ENCODE measurements at places on chromosomes 5 and 9. TPM values are rescaled to one million over a fixed set of nuclear protein-coding genes. Genes with fewer than 3 reads are reported as not detected.

- no peak for DNase-seq
These were observed 1.6 kb downstream of the ELL2 start for GRCh38 chr5:95959888-95960666.

- DNase-seq: no peak
These were observed 65.9 kb downstream of the ZSWIM6 start for GRCh38 chr5:61397937-61398336.

GRCh38 chr5:121913418-121913817, 48.4 kb upstream of the SRFBP1 start:
- DNase-seq: no peak

DNA sequence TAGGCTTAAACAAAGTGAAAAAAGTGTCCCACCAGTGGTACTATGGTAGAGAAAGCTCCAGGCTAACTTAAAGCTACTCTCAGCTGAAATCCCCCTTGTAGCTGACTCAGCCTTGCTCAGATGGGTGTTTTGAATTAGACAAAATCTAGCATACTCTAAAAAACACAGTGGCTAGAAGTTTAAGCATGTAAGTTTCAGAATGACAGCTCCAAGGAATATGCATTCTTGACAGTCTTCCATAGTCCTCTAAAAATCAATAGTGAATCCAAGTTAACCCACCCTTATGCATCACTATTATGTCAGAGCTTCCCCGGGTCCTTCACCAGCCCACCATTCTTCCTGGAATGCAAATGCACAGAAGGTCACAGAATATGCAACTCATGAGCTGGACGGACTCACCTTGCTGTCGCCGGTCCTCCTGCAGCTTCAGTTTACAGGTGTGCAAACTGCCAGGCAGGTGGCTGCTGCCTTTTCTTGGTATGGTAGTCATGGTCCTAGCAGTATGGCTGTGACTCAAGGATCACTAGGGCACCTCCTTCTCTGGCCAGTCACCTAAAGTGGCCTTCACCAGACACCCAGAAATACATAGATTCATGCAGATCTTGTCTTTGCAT, 668 bp downstream of the RANBP3L start:
- no peak for DNase-seq

- no peak for DNase-seq
These were observed 3.9 kb upstream of the CFAP95 start for GRCh38 chr9:69816735-69817134.

DNA sequence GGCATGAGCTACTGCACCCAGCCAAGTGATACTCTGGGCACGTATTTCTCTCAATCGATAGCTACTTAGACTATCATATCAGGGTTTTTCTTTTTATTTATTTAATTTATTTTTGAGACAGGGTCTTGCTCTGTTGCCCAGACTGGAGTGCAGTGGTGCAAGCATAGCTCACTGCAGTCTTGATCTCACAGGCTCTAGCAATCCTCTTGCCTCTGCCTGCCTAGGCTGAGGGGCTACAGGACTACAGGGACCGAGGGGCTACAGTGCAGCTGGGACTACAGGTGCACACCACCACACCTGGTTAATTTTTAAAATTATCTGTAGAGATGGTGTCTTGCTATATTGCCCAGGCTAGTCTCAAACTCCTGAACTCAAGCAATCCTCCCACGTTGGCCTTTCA, 20.3 kb upstream of the ANKHD1 start:
- DNase-seq: no peak

DNA sequence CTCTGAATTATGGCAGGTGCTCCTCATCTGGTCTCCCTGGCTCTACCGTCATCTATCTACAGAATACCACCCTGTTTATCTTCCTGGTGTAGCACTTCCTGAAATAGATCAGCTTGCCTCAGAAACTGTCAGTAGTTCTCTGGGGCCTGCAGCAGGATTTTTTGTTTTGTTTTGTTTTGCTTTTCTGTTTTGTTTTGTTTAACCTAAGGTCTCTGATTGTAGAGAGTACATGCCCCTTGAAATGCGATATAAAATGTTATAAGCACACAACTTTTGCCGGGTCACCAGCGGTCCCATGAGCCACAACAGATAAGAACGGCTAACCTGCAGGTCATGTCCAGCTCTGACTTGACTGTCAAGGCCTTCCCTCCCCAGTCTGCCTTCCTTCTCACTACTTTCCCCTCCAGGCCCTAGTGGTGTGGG, 26.6 kb upstream of the CREBRF start:
- no peak for DNase-seq

GRCh38 chr9:114108016-114108833, 9.1 kb upstream of the KIF12 start:
- peak; percentile 68 for DNase-seq

DNA sequence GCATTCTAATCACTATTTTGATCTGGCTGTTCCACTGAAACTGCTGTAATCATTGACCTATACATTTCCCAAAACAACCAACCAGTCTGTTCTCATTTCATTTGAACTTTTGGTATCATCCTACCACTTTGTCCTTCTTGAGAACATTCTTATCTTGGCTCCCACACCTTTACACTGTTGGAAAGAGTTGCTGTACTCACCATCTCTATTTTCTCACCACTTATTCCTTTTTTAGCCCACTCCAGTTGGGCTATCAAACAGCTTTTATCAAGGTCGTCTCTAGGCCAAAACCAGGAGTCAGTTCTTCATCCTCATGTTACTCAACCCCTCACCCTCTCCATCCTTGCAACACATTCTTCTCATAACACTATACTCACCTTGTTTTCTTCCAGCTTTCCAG, 170.1 kb downstream of the KDM4C start:
- no peak for DNase-seq

GRCh38 chr9:19618816-19619215, 170.0 kb downstream of the SLC24A2 start:
- no peak for DNase-seq

- no peak for DNase-seq
These were observed 8.9 kb downstream of the CFAP95 start for GRCh38 chr9:69829484-69829883.

- DNase-seq: no peak
These were observed 142.2 kb downstream of the DCP2 start for GRCh38 chr5:113118765-113119164.

DNA sequence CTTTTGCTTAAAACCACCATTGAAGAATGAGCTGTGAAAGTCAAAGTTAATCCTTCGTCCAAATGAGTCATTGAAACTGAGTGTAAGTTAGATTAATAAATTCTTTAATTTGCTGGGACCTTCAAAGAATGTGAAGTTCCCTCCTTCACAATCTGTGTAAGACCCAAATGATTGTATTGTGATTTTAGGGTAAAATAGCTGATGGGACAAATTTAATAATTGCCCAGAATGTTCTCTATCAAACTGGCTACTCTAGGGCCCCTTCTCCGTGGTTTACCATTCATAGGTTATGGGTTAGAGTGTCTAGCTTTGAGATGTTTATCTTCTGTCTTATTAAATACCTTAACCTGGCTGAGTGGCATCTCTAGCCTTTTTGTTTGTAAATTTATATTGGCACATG, 11.9 kb downstream of the C1QTNF3 start:
- no peak for DNase-seq

- no peak for DNase-seq
These were observed 71.3 kb downstream of the GLIS3 start for GRCh38 chr9:4228606-4229005.

DNA sequence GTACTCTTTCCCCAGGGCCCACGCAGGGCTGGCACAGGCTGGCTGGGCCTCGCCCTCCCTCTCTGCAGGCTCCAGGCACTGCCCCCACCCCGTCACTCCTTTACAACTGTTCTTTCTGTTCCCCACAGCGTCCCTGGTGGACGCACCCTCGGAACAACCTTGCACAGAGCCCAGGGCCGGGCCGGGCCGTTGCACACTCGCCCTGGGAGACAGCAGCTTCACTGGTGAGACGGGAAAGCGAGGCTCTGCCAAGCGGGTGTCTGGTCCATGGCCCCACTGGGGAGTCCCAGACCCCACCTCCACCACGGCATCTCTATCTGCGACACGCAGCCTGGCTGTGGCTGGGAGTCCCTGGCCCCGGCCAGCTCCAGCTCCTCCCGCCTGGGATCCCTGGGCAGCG, 18.4 kb upstream of the QSOX2 start:
- DNase-seq: no peak

- no peak for DNase-seq
These were observed 122.1 kb downstream of the YIPF5 start for GRCh38 chr5:144048259-144048856.

- DNase-seq: no peak
These were observed 202.6 kb upstream of the MAP3K1 start for GRCh38 chr5:56612759-56613158.

GRCh38 chr9:14911046-14911445, 818 bp upstream of the FREM1 start:
- no peak for DNase-seq

GRCh38 chr5:6786786-6787495, 73.7 kb downstream of the TENT4A start:
- no peak for DNase-seq

- DNase-seq: no peak
These were observed 93.7 kb downstream of the ARHGAP26 start for GRCh38 chr5:142863856-142864255.

DNA sequence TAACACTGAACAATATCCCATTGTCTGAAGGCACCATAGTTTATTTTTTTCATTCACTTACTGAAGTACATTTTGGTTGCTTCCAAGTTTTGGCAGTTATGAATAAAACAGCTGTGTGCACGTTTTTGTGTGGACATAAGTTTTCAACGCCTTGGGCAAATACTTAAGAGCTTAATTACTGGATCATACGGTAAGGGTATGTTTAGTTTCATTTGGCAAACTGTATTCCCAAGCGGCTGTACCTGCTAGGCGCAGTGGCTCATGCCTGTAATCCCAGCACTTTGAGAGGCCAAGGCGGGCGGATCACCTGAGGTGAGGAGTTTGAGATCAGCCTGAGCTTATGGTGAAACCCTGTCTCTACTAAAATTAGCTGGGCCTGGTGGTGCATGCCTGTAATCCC, 63.7 kb upstream of the FAM120A start:
- DNase-seq: no peak

GRCh38 chr5:10633271-10634049, 69.6 kb downstream of the ANKRD33B start:
- peak; percentile 64 for DNase-seq

GRCh38 chr5:71883742-71884103, 164.6 kb downstream of the CARTPT start:
- DNase-seq: no peak

GRCh38 chr9:127692071-127692470, 14.7 kb upstream of the CFAP157 start:
- no peak for DNase-seq

The RAD17 gene
- 33.2 TPM for total RNA-seq

The GPX3 gene
- not detected for total RNA-seq

The SLC36A3 gene
- not detected for total RNA-seq

The ADAMTS16 gene
- not detected for total RNA-seq

The PTAR1 gene
- total RNA-seq: 70.9 TPM

The MYORG gene
- total RNA-seq: 1.7 TPM

The FXN gene
- 14.6 TPM for total RNA-seq

The LAMC3 gene
- 0.65 TPM for total RNA-seq

The SHOC1 gene
- total RNA-seq: not detected

The CCNJL gene
- total RNA-seq: not detected

The FOXD4 gene
- not detected for total RNA-seq

The TOMM5 gene
- total RNA-seq: 75.7 TPM

The SMC2 gene
- total RNA-seq: 65.4 TPM

The OLFM1 gene
- total RNA-seq: not detected

The SLC45A2 gene
- total RNA-seq: not detected

The DOK3 gene
- total RNA-seq: 5.7 TPM

The CDK9 gene
- 99.4 TPM for total RNA-seq

The C5 gene
- 3.5 TPM for total RNA-seq

The DNLZ gene
- total RNA-seq: 14.4 TPM

The STPG3 gene
- total RNA-seq: not detected

The SLC28A3 gene
- 1.7 TPM for total RNA-seq

The HBEGF gene
- total RNA-seq: 9.6 TPM

All from activated T-cell treated with anti-CD3 and anti-CD28 coated beads, Interleukin-2, amount 50 U/mL, for 72 hours (primary cell).